ENCODE measurements at places on chromosomes 12 and 14.

GRCh38 chr12:93429448-93429847, 12.3 kb downstream of the UBE2N start:
- no peak for DNase-seq

GRCh38 chr12:109432842-109433304, 44.2 kb downstream of the KCTD10 start:
- DNase-seq: peak; percentile 96

DNA sequence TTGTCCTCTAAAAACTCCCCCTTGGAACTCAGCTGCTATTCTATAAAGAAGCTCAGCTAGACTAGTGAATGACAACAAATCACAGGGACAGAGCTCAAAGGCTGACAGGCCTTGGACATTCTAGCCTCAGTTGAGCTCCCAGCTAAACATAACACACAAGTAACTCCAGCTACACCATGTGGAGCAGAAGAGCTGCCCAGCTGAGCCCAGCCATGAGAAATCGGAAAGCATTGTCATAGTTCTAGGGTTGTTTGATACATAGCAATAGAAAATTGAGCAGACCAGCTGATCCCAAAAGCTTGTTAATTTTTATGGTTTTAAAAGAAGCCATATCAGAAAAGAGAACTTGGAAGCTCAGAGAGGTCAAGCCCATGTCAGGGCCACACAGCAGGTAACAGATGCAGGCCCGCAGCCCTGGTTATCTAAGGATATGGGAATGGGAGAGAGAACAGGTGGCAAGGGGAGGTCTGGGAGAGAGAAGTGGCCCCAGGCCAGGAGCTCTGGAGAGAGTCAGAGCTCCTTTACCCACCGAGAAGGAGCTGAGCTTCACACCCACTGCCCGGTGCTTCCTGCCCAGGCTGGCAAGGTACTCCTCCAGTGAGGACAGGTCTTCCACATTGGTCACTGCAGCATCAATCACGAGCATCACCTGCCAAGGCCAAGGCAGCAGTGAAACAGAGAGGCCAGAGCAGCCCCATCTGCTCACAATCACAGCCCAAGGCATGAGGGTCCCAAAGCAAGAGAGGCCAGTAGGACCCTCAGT, 2.9 kb downstream of the NGB start:
- no peak for DNase-seq

DNA sequence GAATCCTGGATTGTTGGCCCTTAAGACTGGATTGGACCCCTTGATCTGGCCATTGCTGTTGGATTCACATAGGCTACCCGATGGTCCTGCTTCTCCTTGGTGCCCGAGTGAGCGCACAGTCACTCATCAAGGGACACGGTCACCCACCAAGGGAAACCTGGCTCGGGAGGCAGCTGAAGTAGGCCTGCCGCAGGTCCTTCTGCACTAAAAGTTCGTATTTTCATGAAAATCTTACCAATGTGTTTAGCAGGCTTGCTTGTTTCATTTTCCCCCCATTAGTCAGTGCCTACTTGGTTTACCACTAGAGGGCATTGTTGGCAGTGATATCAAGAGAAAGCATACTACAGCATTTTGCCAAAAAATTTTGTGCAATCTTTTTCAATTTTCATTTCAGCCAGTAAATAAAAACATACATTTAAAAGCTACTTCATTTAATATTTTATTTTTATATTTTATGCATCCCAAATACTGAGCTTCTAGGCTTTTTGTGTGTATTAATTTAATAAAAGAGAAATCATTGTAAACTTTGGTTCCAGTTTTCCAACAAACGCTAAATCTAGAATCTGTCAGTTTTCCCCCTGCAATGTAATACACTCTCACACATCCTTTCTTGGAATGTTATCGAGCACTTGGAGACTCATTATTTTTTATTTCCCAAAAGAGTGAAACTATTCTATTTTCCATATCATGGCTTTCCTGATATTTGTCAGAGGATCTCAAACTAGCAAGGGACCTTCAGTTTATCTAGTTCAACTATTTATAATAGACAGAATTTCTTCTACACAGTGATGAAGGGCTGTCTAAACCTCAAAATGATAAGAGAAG, 116.7 kb downstream of the LMNTD1 start:
- DNase-seq: no peak

- no peak for DNase-seq
These were observed 118.8 kb downstream of the TMEM132C start for GRCh38 chr12:128385736-128386135.

DNA sequence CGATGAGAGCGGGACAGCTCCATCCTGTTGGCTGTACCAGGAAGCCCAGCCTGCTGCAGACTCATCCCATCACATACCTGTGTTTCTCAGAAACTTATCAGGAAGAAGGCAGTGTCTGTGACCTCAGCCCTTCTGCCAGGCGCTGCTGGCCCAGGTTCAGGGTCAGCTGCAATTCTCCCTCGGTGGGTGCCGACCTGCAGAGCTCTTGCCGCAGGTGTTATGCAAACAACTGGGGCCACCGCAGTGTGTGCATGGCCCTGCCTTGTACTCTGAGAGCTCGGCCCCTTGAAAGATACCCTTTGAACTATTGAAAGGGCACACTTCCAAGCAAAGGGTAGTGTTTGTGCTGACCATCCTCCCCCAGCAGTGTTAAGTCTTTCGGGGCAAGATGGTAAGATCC, 322.2 kb upstream of the DIO3 start:
- no peak for DNase-seq

DNA sequence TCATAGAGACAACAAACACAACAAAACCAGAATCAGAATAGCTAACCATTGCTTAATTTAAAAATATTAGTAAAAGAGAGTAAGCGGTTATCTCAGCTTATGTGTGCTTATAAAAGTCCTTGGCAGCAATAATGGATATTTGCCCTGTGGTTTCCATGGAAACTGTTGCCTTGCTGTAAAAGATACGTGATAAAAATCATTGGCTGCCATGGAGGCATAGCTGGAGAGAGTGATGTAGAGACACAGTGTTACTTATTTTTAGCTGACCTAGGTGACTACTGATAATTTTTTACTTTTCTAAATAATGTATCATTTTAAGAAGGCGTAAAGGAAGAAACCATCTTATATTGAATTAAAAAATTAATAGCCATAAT, 92.9 kb downstream of the ERC1 start:
- no peak for DNase-seq

- no peak for DNase-seq
These were observed 4.4 kb upstream of the TDRD9 start for GRCh38 chr14:103923863-103924262.

DNA sequence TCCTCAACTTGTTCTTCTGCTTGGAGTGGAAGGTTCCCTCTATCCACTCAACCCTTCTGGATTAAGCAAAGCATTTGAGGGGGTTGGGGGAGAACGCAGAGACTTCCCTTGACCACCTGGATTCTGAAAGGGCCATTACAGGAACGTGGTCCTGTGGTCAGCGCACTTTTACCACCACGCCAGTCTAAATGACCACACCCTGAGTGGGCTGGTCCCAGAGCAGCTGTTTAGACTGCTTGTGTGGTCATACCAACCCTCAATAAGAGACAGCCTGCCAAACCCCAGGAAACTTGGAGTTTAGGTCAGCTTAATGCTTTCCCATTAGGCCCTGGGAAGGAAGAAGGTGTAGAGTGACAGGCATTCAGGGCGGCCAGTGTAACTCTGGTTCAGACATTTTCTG, 165.5 kb upstream of the ATP2B1 start:
- no peak for DNase-seq

- DNase-seq: no peak
These were observed 5.5 kb upstream of the HOXC9 start for GRCh38 chr12:53994264-53995001.

GRCh38 chr14:104718147-104718546, 5.9 kb upstream of the ADSS1 start:
- no peak for DNase-seq

- no peak for DNase-seq
These were observed 293.2 kb downstream of the FOXN3 start for GRCh38 chr14:89123851-89124250.

DNA sequence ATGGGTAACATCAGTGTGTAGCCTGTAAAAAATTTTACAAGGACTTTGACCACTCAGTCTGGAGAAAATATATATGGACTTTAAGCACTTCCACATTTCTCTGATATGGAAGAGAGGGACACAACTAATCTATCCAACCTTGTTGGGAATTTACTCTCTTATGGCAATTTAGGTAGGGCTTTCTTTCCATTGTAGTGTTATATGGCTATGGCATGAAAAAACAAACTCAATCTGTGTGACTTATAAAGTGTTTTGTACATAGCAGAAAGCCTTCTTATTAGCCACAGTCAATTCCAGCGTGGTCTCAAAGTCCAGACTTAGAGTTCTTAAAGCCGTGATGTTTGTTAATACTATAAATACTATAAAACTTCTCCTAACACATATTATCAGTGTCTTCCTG, 98.3 kb downstream of the NOVA1 start:
- no peak for DNase-seq

GRCh38 chr14:85252011-85252410, 277.9 kb upstream of the FLRT2 start:
- no peak for DNase-seq

DNA sequence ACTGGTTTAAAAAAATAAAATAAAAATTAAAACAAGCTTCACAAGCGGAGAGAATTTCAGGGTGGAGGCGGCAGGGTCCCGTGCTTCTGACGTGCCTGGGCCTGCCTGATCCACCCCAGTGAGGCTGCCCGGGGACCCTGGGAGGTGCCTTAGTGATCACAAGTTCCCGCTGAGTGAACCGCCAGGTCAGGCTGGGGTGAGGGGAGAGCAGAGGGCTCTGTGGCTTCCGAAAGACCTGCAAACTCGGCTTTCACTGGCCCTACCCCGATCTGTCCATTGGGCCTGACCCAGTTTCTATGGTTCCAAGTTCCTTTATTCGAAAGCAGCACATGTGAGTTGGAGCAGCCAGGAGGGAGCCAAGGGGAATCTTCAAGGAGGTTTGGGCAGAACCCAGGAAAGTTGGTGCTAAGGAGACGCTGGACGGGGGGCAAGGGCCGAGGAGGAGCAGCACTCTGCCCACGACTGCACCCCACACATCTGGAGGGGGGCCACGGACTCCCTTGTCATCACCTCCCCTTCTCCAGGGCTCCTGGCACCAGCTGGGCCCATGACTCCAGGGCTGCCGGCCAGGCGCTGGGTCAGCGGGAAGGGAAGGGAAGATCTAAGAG, 12.9 kb downstream of the MMP14 start:
- DNase-seq: no peak

DNA sequence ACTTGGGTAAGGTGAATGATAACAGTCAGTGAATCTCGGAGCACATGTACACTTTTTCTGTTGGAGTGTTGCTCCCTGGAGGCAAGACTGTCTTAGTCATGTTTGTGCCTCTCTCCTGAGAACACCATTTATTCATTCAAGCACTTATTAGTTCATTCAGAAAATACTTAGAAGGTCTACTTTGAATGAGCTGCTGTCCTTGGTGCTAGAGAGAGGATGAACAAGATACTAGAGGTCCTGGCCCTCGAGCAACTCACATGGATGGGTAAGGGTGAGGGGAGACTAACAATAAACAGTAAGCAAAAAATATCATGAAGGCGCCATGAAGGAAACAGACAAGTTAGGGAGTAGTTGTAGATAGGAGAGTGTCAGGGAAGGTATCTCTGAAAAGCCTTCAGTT, 17.1 kb upstream of the SAMD4A start:
- DNase-seq: no peak

Data from WTC11 (cell line).